ENCODE measurements at places on chromosomes 16 and 17.

DNA sequence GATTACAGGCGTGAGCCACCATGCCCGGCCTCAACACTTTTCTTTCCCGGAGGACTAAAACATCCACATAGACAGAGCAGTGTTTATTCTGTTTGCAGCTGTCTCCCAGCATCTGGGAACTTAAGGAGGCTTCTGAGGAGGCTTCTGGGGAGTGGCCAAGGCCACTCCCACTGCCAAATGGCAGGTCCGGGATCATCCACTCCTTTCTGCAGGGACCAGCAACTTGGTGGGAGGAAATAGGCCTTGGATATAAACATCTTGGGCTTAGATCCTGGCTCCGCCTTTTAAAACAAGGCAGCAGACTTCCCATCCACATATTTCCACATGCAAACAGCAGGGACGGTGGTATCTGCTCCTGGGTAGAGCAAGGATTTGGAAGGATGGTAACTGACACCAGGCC is 14.1 kb upstream of the SPATA32 start:
- no peak for DNase-seq

DNA sequence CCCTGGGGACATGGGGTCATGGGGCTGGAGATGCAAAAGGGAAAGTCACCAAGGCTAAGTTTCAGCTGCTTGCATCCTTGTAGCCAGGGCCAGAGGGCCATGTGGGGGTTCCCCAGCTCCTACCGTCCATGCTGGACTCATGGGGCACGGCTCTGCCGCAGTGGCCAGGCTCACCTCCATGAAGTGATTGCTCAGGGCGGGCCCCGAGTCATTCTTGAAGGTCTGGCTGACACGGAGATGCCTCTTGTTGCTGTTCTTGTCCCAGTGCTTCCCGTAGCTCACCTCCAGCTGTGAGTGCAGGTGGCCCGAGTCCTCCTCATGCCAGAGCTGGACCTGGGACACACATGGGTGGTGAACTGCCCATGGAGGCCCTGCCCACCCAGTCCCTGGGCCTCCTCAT is 114.5 kb downstream of the RMI2 start:
- DNase-seq: no peak

DNA sequence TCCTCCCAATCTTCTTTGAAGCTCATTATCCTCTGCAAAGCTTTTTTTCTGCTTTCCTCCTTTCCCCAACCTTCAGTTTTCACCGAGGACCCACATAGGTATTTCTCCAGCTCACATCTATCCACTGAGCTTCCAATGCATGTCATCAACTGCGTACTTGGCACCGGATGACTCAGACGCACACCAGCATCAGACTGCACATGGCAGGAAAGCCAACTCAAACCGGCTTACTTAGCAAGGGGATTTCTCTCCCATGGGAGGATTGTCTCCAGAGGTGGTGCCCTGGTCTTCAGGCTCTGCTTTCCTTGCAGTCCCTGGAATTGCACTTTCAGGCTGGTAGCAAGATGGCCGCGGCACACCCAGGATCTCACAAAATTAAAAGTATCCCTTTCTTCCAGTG is 1.7 kb upstream of the AKTIP start:
- no peak for DNase-seq

- no peak for DNase-seq
Observed at GRCh38 chr17:60993497-60993896, 315.8 kb downstream of the BCAS3 start.

- DNase-seq: no peak
Observed at GRCh38 chr17:38825762-38826247, 684 bp upstream of the CWC25 start.

DNA sequence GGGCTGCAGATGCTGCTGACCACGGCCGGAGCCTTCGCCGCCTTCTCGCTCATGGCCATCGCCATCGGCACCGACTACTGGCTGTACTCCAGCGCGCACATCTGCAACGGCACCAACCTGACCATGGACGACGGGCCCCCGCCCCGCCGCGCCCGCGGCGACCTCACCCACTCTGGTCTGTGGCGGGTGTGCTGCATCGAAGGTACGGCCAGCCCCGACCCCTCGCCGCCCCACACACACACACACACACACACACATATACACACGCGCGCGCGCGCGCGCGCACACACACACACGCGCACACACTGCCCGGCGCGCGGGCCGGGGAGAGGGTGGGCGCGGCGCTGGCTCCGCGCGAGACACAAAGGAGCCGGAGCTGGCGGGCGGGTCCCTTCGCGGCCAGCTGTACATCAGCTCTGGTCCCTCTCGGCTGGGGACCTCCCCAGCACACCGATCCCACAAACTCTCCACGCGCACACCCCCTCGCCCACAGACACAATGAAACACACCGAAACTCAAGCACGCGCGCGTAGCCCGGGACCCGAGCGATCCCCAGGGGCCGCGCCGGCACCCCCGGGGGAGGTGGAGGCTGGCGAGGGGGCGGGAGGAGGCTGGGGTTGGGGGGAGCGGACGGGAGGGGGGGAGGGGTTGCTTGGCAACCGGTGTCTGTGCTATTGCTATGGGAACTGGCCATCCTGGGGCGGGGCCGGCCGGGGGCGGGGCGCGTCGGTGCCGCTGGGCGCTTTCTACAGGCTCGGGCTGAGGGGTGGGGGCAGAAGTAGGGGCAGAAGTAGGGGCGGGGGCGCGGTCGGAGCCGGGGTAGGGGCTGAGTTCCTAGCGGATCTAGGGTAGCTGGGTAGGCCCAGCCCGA is 658 bp downstream of the CACNG4 start:
- DNase-seq: no peak

DNA sequence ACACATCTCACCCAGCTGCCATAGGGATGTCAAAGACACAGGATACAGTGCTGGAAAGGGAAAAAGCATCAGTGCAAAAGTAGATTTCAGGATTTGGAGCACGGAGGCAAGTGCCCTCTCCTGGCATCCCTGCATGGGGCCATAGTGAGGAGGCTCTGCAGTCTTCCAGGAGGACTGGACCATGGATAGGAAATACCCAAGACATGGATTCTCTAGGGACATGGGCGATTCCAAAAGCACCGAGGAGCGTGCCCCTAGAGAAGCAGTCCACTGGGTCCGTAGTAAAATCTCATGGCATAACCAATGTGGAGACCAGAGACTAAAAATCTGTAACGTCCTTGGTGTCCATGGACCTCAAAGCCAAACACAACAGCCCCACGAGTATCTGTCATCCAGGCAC is 818.2 kb downstream of the KCNJ18 start:
- no peak for DNase-seq

DNA sequence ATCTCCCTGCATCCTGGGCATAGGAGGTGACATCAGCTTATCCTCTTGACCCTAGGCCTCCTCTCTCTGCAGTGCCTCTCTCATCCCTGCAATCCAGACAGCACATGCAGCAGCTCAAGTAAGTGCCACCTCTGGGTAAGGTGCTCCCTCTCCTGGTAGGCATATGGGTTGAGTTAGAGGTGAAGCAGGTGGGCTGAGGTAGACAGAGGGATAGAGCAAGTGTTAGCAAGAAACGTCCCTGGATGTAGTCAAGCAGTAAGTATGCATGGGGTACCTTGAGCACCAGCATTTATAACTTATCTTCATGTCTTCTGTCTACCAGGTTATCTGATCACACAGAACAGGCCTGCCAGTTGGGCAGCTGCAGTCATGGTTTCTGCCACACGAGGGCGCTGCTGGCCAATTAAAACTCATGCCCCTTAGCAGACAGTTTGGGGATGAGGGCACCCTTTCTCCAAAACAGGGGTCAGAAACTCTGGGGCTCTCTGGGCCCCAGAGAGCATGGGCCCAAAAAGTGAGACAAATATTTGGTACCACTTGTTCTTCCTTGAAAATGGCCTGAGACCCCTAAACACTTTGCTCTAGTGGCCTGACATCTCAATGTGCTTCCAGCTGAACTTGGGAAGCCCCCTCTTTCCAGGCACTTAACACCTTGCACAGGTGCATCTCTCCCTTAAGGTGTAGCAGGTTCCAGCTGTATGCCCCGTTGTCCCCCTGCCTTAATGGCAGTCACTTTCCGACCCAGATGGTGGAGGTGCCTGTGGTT is 59.8 kb downstream of the NEUROD2 start:
- peak; percentile 41 for DNase-seq

DNA sequence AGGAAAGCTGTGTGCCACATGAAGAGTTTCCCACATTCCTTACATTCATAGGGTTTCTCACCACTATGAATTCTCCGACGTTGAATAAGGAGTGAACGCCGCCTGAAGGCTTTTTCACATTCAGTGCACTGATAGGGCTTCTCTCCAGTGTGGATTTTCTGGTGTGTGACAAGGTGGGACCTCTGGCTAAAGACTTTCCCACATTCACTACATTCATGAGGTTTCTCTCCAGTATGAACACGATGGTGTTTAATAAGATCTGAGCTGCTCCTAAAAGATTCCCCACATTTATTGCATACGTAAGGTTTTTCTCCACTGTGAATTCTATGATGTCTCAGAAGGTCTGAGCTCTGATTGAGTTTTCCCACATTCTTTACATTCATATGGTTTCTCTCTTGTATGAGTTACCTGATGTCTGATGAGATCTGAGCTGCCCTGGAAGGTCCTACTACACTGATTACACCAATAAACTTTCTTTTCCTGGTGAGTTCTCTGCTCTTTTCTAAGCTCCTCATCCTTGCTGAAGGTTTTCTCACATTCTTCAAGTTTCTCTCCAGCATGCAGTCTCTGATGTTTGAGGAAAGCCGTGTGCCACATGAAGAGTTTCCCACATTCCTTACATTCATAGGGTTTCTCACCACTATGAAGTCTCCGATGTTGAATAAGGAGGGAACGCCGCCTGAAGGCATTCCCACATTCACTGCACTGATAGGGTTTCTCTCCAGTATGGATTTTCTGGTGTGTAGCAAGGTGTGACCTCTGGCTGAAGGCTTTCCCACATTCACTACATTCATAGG is 10.0 kb downstream of the ZNF594 start:
- DNase-seq: no peak

DNA sequence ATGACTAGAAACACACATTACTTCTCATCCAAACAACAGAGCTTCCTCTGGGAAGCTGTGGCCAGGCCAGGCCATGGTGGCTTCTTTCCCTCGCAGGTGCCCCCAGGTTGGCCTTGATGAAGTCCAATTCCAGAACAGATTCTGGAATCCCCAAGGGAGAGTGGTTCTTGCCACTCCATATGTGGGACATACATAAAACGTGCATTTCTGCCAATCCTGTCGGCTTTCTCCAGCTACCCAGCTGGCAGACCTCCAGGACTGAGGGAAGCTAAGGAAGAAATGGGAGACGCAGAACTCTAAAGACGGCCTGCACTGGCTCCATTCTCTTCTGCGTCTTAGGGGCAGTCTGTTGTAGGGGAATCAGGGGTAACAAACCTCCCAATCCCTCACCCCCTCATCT is 219.2 kb upstream of the CDH5 start:
- DNase-seq: no peak

DNA sequence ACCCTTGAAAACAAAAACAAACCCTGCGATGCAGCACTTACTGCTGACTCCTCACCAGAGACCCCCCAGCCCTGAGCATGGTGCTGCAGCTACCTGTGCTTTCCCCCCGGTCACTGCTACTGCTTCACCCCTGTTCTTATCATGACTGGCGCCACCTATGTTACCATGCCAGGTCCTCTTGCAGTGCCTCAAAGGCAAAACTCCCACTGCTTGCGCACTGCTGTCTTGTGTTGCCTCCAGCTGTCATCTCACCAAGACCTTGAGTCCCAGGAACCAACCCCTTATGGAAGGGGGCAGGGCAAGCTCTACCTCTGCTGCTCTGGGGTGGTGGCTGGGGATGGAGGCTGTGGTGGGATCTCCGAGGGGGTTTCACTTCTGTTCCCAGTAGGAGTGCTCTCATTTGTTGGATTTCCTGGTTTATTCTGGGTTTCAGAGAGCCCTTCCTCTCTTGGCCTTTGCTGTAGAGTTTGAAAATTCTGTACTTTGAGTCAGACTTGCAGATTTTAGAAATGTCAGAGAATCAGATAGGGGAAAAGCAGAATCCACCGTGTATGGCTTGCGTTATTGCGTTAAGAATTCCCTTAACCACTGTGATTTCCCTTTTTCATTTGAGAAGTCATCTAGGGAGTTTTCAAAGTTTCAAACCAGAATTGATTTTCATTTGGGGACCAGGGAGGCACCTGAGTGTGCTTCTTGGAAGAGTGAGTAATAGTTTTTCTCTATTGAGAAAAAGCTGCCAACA is 96.6 kb downstream of the SPECC1 start:
- no peak for DNase-seq

DNA sequence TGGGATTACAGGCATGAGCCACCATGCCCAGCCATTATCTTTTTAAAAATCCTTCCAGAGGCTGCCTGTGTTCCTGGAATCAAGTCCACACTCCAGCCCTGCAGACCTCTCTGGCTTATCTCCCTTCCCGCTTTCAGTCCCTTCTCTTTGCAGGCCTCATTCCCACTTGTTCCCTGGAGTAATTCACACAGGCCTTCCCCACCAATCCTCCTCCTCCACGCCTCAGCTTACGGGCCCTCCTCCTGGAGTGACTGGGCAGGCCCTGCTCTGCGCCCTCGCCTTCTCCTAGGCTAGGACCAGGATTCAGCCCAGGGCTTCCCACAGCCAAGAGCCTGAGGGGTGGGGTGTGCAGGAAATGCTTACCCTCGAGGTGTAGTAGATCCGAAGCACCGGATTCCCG is 2.8 kb downstream of the CDIPT start:
- no peak for DNase-seq

DNA sequence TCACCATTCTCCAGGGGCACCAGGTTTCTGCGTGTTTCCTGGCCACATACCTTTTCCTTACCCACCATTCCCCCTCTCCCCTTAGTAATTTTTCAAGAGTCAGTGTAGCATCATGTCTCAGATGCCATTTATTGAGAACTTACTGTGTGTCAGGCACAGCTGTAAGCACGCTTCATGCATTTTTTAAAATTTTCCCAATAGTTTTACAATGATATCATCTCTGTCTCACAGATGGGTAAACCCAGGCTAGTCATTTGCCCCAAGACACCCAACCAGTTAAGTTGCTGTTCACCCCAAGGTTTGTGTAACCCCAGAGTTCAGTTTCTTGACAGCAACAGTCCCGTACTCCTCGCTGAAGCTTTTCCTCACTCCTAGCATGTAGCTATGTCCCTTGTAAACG is 56.4 kb upstream of the IRX3 start:
- no peak for DNase-seq

- no peak for DNase-seq
Observed at GRCh38 chr16:84592718-84593117, 25.2 kb downstream of the COTL1 start.

DNA sequence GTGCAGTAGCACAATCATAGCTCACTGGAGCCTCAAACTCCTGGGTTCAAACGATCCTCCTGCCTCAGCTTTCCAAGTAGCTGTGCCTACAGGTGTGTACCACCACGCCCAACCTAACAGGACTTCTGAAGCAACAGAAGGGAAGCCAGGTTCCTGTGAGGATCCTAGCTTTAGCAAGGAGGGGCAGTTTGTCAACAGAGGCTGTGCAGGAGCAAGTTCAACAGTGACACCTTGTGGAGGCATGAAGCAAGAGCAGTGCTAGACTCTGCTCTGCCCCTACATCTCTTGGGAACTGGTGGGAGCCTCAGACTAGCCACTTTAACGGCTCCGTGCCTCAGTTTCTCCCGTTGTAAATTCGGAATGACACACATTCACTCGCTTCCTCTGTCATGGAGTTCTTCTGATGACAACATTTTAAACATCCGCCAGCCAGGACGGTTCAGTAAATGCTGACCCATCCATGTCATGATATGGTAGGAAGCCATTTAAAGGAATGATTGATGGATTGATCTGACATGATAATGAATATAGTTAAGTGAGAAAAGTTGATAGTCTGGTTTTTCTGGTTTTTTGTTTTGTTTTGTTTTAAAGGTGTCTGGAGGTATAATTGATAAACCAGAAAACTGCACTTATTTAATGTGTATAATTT is 218.7 kb downstream of the MRTFB start:
- DNase-seq: no peak

Measured in stimulated activated CD4-positive, alpha-beta T cell treated with anti-CD3 and anti-CD28 coated beads, Interleukin-15, amount 100 ng/mL, for 48 hours (primary cell).